ENCODE measurements at places on chromosomes 12 and 14.

DNA sequence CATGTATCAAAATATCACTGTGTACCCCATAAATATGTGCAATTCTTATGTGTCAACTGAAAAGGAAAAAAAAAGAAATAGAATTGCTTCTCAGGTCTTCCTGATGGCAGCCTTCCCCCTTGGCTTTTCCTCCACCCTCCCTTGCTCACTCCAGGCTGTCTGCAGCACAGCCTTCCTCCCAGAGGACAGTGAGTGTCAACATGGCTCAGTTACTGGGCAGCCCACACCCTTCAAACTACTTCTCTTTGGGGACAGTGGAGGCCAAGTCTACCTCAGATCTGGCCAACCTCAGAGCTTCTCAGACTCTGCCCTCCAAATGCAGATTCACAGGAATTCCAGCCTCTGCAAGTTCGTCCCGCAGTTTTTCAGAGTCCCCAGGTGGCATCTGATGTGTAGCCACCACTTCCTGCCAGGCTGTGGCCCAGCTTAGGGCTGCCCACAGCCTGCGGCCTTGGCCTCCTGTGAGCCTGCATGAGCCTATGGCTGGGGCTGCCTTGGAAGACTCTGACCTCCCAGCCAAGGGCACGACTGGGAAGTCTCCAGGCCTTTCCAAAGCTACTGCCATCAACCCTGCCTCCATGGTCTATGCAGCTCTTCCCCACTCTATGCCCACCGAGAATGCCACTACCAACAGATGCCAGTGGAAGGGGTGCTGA, 148.0 kb upstream of the PWP1 start:
- DNase-seq: no peak

DNA sequence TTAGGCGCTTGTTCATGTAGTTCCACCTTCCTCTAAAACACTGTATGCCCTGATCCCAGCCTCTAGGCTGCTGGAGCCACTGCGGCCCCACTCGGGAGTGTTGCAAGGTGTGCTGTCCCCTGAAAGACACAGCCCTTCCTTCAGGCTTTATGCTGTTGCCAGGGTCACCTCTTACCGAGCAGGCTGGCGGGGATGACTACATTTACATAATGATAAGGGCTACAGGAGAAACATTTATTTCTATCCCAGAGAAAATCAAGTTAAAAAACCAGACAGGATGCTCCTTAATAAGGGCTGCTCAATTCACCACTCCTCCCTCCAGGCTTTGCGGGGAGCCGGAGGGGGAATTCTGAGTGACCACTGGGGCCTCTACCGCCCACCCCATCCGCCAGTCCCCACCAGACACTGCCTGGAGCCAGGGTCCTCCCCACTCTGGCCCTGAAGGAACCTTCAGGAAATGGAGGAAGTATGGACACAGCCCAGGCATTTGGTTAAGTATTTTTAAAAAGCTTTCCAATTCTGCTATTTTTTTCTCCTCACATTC, 200.6 kb downstream of the TTC7B start:
- no peak for DNase-seq

GRCh38 chr14:33460164-33460563, 490.7 kb downstream of the EGLN3 start:
- DNase-seq: no peak

DNA sequence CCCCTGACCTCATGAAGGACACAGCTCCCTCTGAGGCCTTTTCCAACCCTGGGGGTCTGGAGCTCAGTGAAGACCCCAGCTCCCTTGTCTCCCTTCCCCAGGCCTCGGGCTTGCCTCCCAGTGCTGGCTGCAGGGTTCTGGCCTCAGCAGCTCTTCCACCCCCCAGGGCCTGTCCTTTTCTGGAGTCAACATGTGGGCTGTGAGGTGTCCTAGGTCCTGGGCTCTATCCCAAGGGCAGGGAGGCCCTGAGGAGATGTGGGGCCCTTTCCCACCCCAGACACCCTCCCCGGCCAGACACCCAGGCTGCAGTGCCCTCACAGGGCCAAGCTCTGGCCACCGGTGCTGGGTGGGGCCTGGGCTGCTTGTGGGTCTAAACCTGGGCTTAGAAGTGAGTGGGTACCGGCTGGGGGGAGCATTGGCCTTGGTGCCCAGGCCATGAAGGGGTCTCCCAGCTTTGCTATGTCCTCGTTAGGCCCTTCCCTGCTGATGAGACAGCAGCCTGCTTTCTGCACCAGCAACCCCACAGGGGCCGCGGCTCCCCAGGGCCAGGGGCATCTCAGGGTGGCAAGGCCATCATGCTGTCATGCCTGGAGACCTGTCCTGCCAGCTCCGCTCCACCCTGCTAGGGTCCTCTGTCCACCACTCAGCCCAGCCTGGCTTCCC, 2.7 kb upstream of the CRIP2 start:
- DNase-seq: no peak

GRCh38 chr12:42892702-42893551, 303.4 kb upstream of the PRICKLE1 start:
- no peak for DNase-seq

- DNase-seq: no peak
These were observed 26.7 kb downstream of the SLC35E3 start for GRCh38 chr12:68772714-68773113.

- DNase-seq: no peak
These were observed 33.5 kb upstream of the ADGRD1 start for GRCh38 chr12:130920119-130920703.

DNA sequence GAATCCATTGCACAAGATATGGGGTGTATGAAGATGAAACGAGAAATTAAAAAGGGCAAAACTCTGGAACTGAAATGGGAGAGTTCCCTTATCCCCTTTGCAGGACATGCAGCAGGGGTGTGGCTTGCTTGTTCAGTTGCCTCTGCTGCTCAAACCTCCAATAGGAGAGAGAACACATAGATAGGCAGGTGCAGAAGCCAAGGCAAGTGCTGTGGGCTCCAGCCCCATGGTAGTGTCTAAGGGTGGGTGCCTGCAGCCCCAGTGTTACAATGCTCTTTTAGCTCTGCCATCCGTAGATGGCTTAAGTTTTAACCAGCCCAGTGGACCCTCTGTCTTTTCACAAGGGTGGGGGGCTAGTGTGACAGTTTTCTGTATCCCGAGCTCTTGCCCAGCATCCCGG, 69.7 kb downstream of the CMAS start:
- no peak for DNase-seq

DNA sequence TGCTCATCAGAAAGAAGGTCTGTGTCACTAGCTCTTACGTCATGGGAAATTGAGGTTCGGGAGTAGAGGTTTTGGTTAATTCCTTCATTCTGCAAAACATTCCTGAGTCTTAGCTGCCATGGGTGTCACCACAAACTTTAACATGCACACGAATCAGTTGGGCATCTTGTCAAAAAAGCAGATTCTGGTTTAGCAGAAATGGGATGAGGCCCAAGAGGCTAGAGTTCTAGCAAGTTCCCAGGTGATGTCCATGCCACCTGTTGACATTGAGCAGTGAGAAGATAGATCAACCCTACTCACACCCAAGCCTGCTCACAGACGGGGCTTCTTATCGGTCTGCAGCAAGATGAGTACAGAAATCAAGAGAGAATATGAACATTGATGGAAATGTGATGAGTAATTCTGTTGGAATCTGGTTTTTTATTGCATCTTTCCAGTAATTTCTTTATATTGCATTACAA, 11.7 kb upstream of the RIN3 start:
- DNase-seq: no peak

All from activated CD4-positive, alpha-beta T cell treated with anti-CD3 and anti-CD28 coated beads for 1 hour (primary cell).